Left ventricle myocardium superior (tissue), 1 donor: ENCODE measurements at places on chromosomes 5 and 9. TPM values are rescaled to one million over a fixed set of nuclear protein-coding genes. Genes with fewer than 3 reads are reported as not detected.

- peak; percentile 51 for DNase-seq
These were observed 13.3 kb upstream of the RECK start for GRCh38 chr9:36023260-36024048.

DNA sequence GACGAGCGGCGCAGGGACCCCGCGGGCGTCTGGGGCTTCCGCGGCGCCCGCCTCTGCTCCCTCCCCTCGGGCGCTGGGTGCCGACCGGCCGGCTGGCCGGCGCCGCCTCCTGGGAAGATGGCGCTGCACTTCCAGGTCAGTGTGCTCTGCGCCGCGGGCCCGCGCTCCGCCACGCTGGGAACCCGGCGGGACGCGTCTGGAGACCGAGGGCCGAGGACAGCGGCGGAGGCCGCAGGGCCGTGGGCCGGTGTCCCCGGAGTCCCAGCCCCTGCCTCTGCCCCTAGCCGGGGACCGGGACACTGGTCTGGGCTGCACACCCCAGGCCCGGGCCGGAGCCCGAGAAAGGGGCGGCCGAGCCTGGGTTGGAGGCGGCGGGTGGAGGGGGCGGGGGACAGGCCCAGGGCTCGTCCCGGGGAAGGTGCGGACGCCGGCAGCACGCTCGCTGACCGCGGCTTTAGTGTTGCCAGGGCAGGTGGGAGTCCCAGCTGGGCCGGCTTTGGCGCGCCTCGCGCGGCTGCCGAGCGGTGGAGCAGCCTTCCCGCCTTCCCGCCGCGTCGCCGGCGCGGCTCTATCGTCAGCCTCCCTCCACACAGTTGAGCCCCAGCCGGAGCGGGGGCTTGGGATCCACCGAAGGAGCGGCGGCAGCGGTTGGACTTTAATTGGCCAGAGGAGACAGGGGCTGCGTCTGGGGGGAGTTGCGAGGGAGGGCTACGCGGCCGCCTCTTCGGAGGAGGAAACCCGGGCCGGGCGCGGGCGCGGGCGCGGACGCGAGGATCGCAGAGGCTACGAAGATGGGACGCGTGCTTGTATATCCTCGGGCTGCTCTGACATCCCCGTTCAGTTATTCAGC is at the start of gene RANBP17:
Gene RANBP17, plus strand, starts transcription at position 102 of the 850 bp plus-strand sequence.
- DNase-seq: peak; percentile 59

- DNase-seq: no peak
These were observed 169.3 kb downstream of the DCP2 start for GRCh38 chr5:113145757-113146387.

Gene UGT3A1
- not detected for total RNA-seq

DNA sequence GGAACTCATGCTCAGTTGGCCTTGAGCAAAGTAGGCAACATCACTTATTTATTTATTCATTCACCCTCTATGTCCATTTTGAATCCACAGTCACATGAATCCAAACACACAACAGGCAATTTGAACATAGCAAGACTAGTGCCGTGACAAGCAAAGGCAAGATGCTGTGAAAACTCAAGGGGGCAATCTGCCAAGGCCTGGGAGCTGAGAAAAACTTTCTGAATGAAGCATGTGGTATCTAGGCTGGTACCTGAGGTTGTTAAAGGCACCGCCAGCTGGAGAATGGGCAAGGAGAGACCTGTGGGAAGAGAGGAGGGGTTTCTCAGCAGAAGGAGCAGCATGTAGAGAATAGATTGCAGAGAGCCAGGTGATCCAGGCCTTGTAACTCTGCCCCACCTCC is 98.3 kb upstream of the ATP10B start:
- DNase-seq: no peak

DNA sequence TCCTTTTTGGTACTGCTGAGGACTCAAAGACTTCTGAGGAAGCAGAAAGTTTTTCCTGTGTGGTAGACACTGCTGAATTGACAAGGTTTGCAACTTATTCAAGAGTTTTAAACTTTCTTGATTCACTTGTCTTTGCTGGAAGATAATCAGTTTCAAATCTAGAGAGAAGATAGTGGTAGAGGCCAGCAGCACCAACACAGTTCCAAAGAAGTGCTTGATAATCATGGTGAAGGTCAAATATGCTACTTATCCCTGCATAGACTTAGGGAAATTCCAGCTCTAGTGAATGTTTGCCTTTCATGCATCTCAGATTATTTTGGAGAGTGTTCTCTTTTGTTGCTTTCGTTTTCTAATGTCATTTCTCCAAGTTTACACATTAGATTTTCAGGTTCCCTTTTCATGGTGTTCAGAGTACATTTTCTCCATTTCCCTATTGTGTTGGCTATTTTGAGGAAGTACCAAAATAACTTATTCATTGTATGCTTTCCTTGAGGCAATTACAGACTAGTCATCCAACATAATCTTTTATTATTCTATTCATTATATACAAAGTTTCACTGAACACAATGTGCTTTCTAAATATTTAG is 550 bp downstream of the IFNE start:
- DNase-seq: no peak
